Heart right ventricle (tissue), 16 donors: ENCODE measurements at places on chromosomes 7 and 10.
A peak's percentile ranks its signal among the peaks of the same experiment; 100 is the strongest.

DNA sequence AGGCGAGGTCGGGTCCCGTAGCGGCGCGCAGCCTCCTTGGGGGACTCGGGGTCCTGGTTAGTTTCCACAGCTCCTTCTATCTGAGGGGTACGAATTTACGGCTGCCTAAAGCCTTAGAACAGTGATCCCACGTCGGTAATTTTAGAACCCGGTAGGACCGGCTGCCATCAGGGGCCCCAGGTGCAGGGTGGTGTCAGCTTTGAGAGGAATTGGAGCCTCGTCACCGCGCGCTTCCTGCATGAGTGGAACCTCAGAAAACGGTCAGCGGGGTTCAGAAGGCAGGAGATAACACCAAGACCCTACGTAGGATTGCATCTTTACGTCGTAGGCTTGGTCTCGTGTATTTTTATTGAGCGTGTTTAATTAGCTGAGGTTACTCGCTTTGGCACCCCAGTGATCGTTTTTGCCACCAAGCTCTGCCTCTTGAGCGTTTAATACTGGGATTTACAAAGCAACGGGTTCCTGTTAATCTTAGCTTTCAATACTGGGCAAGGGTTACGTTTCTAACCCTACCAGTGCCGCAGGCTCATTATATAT is 443 bp downstream of the RNF32 start:
- H3K36me3 ChIP-seq, result no peaks in the 10 kb centered on the region
- peak; percentile 9 for DNase-seq
- H3K4me3 ChIP-seq, result peak overlapping the region; percentile 83
- H3K27me3 ChIP-seq, result no peaks in the 10 kb centered on the region

- H3K4me3 ChIP-seq, result peak within 1 kb of the TSS; percentile 80
- peak; percentile 85 for DNase-seq
- H3K4me1 ChIP-seq, result peaks cover 15% of the 10 kb centered on the region
- no peaks in the 10 kb centered on the region for H3K27me3 ChIP-seq
- no peaks in the 10 kb centered on the region for H3K36me3 ChIP-seq
- peak within 1 kb of the TSS; percentile 98 for H3K27ac ChIP-seq
Observed at GRCh38 chr7:107563775-107564552, at the start of the genes COG5 and DUS4L. Gene COG5 (minus strand): TSS chr7:107563920. CDS start chr7:107563896, 24 bp downstream. Gene DUS4L (plus strand): TSS chr7:107563971. CDS start chr7:107567071, 3,100 bp downstream.

GRCh38 chr7:105769901-105770628 is 106.3 kb downstream of the ATXN7L1 start:
- peaks cover 20% of the 10 kb centered on the region for H3K4me1 ChIP-seq
- H3K27ac ChIP-seq, result no peak overlapping the region
- no peaks in the 10 kb centered on the region for H3K36me3 ChIP-seq
- H3K4me3 ChIP-seq, result no peak overlapping the region
- no peaks in the 10 kb centered on the region for H3K27me3 ChIP-seq

GRCh38 chr10:35328404-35329037 is 7.8 kb upstream of the CCNY start:
- H3K27me3 ChIP-seq, result no peaks in the 10 kb centered on the region
- H3K27ac ChIP-seq, result peak overlapping the region; percentile 49
- no peak overlapping the region for H3K4me3 ChIP-seq

- no peak for DNase-seq
- no peaks in the 10 kb centered on the region for H3K4me1 ChIP-seq
- no peak overlapping the region for H3K4me3 ChIP-seq
- H3K27ac ChIP-seq, result no peak overlapping the region
Observed at GRCh38 chr10:108005627-108006026, 841.1 kb upstream of the SORCS1 start.

GRCh38 chr7:66474441-66474840 is 154.2 kb upstream of the KCTD7 start:
- DNase-seq, result no peak
- H3K36me3 ChIP-seq, result peaks cover 36% of the 10 kb centered on the region
- H3K27ac ChIP-seq, result no peak overlapping the region
- no peak overlapping the region for H3K4me3 ChIP-seq
- no peaks in the 10 kb centered on the region for H3K4me1 ChIP-seq

DNA sequence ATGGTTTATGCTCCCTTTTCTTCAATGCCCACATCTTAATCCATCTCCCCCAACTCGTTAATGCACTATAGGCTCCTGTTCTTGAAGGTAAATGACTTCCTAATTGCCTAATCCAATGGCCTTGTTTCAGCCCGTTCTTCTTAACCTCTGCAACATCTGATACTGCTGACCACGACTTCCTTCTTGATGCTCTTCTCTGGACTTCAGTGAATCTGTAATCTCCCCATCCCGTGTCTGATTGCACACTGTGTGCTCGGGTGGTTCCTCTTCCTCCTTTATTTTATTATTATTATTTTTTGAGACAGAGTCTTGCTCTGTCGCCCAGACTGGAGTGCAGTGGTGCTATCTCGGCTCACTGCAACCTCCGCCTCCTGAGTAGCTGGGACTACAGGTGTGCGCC is 58.9 kb downstream of the HIPK2 start:
- DNase-seq, result no peak
- H3K36me3 ChIP-seq, result no peaks in the 10 kb centered on the region
- no peaks in the 10 kb centered on the region for H3K27me3 ChIP-seq
- no peak overlapping the region for H3K27ac ChIP-seq
- peaks cover 46% of the 10 kb centered on the region for H3K4me1 ChIP-seq

- H3K4me3 ChIP-seq, result no peak overlapping the region
- H3K4me1 ChIP-seq, result no peaks in the 10 kb centered on the region
- no peaks in the 10 kb centered on the region for H3K27me3 ChIP-seq
- no peaks in the 10 kb centered on the region for H3K36me3 ChIP-seq
Observed at GRCh38 chr7:1864161-1864940, 194.3 kb downstream of the ELFN1 start.

- DNase-seq, result no peak
- no peaks in the 10 kb centered on the region for H3K4me1 ChIP-seq
- no peak overlapping the region for H3K4me3 ChIP-seq
- no peaks in the 10 kb centered on the region for H3K27me3 ChIP-seq
- H3K27ac ChIP-seq, result no peak overlapping the region
- H3K36me3 ChIP-seq, result no peaks in the 10 kb centered on the region
Observed at GRCh38 chr7:39535064-39535463, 31.1 kb upstream of the YAE1 start.

DNA sequence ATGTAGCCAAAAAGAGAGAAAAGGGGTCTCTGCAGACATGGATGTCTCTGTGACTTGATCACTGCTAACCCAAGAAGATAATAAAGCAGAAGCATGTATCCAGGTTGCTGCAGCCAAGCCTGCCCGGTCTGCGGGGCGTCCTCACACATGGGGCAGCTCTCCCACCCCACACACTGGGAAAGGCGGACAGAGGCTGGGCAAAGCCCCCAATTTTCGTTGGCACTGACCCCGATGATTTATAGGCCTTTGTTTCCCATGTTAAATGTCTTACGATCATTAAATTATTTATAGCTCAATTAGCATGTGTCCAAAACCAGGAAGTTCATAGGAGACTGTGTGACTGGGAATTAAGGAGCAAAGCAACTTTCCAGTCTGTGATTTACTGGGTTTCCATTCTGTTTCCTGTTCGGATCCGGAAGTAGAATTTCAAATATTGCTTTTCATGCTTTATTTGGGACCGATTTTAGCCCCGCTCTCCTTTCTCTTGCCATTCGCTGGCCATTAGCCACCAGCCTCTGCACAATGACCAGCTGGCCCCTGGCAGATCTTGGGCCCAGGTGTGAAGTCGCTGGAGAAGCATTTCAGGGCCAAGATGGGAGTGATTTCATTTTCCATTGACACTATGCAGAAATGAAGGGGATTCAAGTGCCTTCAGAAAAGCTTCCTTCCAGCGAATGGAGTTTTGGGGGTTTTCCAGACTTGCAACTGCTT is 91.6 kb downstream of the EGFR start:
- H3K27me3 ChIP-seq, result no peaks in the 10 kb centered on the region
- H3K4me1 ChIP-seq, result peaks cover 6% of the 10 kb centered on the region
- no peak overlapping the region for H3K4me3 ChIP-seq
- H3K36me3 ChIP-seq, result no peaks in the 10 kb centered on the region
- no peak overlapping the region for H3K27ac ChIP-seq
- DNase-seq, result no peak

DNA sequence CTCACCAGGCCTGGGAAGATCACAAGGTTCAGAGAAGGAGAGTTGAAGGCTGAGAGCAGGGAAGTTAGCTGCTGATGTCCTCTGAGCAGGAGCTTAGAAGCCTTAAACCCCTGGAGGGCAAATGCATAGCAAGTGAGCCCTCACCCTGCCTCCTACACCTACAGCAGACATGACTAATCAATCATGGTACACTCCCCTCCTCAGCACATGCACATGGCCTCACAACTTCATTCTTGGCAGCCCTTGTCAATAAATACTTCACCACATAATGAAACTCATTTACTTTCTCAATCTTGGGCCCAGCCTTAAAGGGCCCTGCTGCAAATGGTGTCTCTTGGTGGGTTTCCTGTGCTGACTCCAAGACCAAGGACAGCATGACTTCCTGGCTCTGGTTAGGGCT is 12.9 kb downstream of the MMRN2 start:
- no peaks in the 10 kb centered on the region for H3K27me3 ChIP-seq
- H3K36me3 ChIP-seq, result no peaks in the 10 kb centered on the region
- H3K4me1 ChIP-seq, result peaks cover 64% of the 10 kb centered on the region
- no peak overlapping the region for H3K27ac ChIP-seq
- no peak overlapping the region for H3K4me3 ChIP-seq

GRCh38 chr10:129466703-129467358 is at the start of gene MGMT:
Gene MGMT (plus strand): TSS chr10:129467241.
- DNase-seq, result peak; percentile 94
- no peaks in the 10 kb centered on the region for H3K27me3 ChIP-seq
- peak within 1 kb of the TSS; percentile 83 for H3K27ac ChIP-seq
- H3K36me3 ChIP-seq, result no peaks in the 10 kb centered on the region

GRCh38 chr10:118500477-118501104 is 94.9 kb downstream of the PRLHR start:
- no peak overlapping the region for H3K4me3 ChIP-seq
- peaks cover 11% of the 10 kb centered on the region for H3K4me1 ChIP-seq
- H3K27me3 ChIP-seq, result peaks cover 3% of the 10 kb centered on the region

DNA sequence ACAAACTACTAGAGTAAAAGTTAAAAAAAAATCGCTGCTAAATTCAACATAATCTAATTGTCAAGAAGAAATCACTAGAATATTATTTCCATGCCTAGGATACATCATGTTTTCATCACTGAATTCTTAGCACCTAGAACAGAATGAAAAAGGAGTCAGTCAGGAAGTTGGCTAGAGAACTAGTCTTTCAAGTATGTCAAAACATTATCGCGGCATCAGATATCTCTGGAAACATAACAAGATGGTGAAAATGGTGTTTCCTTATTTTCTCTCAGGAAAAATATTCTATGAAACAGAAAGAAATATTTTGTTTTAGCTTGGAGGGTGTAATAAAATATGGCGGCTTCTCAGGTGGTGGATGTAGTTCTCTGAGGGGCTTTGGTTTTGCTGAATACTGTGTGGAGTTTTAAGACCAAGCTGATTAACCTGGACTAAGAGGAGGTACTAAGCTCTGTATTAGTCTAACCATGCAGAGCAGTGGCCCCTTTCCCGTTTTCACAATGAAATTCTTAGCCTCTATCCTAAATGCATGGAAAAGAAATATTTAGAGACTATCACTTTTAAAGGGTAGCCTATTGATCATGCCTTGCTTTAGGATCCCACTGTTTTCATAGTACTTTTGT is 205.6 kb downstream of the MDFIC start:
- H3K4me3 ChIP-seq, result no peak overlapping the region
- no peaks in the 10 kb centered on the region for H3K27me3 ChIP-seq
- no peaks in the 10 kb centered on the region for H3K36me3 ChIP-seq
- DNase-seq, result no peak
- H3K27ac ChIP-seq, result no peak overlapping the region

DNA sequence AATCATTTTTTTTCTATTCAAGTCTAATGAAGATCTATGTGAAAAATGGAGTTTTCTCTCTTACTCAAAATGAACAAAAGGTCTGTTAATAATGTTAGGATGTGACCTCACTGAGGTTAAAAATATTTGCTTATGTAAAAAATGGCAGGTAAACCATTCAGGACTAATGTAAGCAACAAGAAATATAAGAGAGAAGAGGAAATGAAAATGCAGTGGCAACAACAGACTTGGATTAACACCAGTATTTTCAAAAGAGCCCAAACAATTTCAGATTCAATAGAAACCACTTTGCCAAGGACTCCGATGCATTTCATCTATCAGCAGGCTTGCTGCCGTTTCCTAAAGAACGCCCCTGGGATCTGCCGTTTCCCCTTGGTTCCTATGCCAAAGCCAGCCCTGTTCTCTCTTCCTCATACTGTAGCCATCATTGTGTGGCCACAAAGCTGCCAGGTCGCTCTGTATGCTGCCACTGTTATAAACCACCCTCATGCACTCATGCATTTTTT is 66.4 kb downstream of the MTURN start:
- H3K4me3 ChIP-seq, result no peak overlapping the region
- no peak for DNase-seq
- H3K36me3 ChIP-seq, result no peaks in the 10 kb centered on the region
- H3K27ac ChIP-seq, result no peak overlapping the region

- no peaks in the 10 kb centered on the region for H3K36me3 ChIP-seq
- no peak overlapping the region for H3K27ac ChIP-seq
- H3K4me1 ChIP-seq, result peaks cover 32% of the 10 kb centered on the region
- H3K27me3 ChIP-seq, result no peaks in the 10 kb centered on the region
Observed at GRCh38 chr7:132398253-132398925, 177.9 kb downstream of the PLXNA4 start.

- no peak for DNase-seq
- H3K36me3 ChIP-seq, result no peaks in the 10 kb centered on the region
- no peaks in the 10 kb centered on the region for H3K27me3 ChIP-seq
- H3K4me3 ChIP-seq, result no peak overlapping the region
- peak overlapping the region; percentile 79 for H3K27ac ChIP-seq
- no peaks in the 10 kb centered on the region for H3K4me1 ChIP-seq
Observed at GRCh38 chr10:23376229-23376655, 31.6 kb upstream of the C10orf67 start.

- H3K4me1 ChIP-seq, result peaks cover 5% of the 10 kb centered on the region
- no peaks in the 10 kb centered on the region for H3K27me3 ChIP-seq
- DNase-seq, result no peak
- no peaks in the 10 kb centered on the region for H3K36me3 ChIP-seq
- no peak overlapping the region for H3K4me3 ChIP-seq
- no peak overlapping the region for H3K27ac ChIP-seq
Observed at GRCh38 chr7:148563583-148564274, 26.8 kb upstream of the C7orf33 start.

DNA sequence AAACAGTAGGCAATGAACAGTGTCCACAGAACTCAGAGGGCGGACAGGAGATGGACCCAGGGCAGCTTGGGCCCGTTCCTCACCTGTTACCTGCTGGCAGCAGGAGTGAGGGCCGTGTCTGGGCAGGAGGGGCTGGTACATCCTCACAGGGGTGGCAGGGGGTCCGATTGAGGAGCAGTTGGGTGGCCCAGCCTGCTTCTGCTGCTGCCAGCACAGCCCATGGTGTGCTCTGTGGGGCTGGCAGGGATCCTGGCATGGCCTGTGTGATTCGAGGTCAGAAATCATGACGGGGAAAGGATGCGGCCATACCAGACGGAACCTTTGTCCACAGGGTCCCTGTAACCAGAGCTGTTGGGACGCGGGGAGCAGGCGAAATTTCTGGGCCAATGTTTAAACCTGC is 49.6 kb downstream of the INPP5A start:
- H3K4me1 ChIP-seq, result peaks cover 97% of the 10 kb centered on the region
- no peaks in the 10 kb centered on the region for H3K27me3 ChIP-seq

- no peak for DNase-seq
- no peaks in the 10 kb centered on the region for H3K36me3 ChIP-seq
- H3K4me1 ChIP-seq, result peaks cover 15% of the 10 kb centered on the region
- H3K27ac ChIP-seq, result no peak overlapping the region
Observed at GRCh38 chr7:128055637-128056036, 24.4 kb upstream of the LRRC4 start.
